ENCODE measurements at places on chromosomes 13 and 19. TPM values are rescaled to one million over a fixed set of nuclear protein-coding genes. Genes with fewer than 3 reads are reported as not detected.

DIAPH3 gene
- total RNA-seq, result 3.2 TPM

SHISA2 gene
- total RNA-seq, result 0.66 TPM

DNA sequence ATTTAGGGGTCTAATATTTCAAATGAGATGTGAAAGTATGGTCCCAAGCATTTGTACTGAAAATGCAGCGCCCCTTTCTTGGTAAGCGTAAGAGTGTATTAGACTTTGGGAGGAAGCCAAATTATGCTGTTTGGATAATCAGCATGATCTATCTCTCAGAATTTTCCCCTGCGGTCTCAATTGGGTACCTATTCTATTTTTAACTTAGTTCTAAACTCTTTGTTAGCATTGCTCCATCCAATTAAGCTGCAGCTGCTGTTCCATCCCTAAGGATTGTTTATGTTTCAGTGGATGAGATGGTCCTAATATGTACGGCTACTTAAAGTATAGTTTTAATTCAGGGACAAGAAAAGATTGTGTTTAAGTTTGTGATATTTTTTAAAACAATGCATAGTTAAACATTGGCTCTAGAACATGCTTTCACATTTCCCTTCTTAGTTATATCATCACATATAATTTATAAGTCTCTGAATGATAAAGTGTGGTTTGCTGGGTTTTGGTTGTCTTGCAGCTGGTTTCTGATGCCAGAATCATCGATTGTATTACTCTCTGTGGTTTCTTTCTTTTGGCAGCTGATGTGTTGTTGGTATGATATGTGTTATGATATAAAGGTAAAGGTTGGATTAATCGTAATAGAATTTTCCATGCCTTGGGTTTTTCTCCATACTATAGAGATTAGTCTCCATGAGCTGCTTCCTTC lies 15.0 kb downstream of the POLR1D start:
- no peak for DNase-seq

- no peak for DNase-seq
These were observed 290.1 kb upstream of the SLC10A2 start for GRCh38 chr13:103356226-103356864.

- DNase-seq, result no peak
These were observed 193.6 kb downstream of the GPC6 start for GRCh38 chr13:93420206-93420605.

- DNase-seq, result no peak
These were observed 78.6 kb upstream of the MAB21L1 start for GRCh38 chr13:35554972-35555623.

DNA sequence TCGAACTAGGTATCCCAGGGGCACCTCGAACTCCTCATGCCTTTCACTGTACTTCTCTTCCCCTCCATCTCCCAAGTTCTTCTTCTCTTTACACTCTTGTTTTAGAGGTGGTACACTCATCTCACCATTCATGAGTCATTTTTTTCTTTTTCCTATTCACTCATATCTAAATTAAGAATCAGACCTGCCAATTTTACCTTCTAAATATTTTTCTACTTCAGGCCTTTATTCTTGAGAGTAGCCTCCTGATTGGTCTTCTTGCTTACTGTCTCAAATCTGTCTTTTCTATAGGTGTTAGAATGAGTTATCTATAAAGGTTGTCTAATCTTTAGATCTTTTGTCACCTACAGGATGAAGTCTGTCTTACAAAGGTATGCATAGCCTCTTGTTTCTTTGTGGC lies 20.7 kb downstream of the TDRD3 start:
- no peak for DNase-seq

LRRC8E gene
- 0.60 TPM for total RNA-seq

CEACAM3 gene
- 0.39 TPM for total RNA-seq

- DNase-seq, result no peak
These were observed 33.0 kb downstream of the CYP4F2 start for GRCh38 chr19:15864824-15865223.

Measured in aorta (tissue), 5 donors.